ENCODE measurements at places on chromosomes 12 and 14.
A peak's percentile ranks its signal among the peaks of the same experiment; 100 is the strongest.

DNA sequence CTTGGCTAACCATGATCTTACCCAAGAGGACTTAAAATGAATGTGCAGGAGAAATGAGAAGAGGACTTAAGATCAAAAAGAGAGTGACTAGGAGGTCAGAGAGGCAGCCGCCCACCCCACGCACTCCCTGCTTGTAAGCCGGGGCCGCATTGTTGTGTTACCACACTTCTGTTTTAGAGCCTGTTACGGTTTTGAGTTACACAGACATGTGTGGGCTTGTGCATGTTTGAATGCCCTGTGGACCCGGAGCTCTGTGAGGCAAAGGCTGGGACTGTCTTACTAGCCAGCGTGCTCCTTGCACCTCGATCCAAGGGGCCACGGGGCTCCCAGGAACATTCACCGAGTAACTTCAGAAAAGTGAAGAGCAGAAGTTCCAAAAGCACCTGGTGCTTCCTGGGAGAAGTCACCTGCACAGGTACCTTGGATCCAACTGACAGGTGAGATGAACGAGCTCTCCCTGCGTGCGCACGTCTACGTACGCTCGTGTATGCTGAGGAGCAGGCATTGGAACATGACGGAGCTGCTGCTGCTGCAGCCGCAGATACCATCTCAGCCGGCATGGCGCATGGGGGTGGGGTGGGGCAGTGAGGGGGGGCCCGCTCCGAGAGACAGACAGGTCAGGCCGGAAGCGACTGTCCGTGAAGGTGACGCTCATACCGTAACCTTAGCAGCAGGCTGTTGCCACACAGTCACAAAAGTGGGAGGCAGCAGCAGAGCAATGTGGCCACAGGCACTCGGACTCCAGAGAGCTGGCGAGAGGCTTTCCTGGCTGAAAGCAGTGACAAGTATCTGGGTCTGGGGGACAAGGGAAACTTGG, 23.7 kb downstream of the SFSWAP start:
- no peak for DNase-seq

GRCh38 chr12:21644516-21644915, 13.1 kb downstream of the LDHB start:
- DNase-seq = no peak

GRCh38 chr12:65125975-65126374, 4.9 kb upstream of the WIF1 start:
- no peak for DNase-seq

DNA sequence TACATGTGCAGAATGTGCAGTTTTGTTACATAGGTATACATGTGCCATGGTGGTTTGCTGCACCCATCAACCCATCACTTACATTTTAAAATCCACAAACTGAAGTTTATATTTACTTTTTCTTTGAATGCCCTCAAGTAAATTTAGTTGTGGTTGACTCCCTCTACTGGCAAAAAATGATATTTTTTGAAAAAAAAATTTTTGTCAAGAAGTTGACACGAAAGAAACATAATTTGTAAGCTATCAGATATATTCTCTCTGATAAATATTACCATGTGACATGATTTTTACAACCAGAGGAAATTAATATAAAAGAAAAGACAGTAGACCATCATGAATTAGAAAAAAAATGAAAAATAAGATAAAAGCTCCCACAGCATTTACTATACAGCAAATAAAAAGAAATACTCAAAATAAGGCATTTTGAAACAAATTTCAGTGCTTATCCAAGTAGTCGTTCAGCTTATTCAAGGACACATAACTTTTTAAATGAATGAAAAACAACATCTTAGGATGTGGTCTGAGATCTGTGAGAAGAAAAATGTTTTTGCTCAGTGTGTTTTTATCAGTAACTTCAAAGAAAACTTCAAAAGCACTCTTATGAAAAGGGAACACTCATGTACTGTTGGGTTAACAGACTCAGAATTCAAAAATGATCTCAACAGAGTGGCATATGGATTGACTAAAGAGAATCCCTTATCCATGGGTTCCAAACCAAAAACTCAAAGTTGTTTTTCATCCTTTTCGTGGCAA, 30.0 kb upstream of the GRIP1 start:
- peak; percentile 46 for DNase-seq

DNA sequence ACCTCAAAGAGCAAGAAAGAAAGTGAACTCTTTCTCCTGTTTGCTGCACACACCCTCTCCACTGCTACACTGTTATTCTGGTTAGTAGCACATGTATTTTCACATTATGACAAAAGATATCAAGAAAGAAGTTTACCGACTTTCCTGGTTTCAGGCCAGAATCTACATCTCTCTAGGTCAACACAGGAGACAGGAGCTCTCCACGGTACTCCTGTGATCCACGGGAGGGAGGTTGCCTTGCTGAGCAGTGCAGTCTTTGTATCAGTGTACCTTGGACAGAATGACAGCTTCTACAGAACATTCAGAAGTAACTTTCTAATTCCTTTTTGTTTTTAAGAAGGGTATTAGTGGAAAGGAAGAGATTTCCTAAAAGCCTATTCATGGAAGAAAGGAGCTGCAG, 805.6 kb downstream of the NRXN3 start:
- no peak for DNase-seq

- DNase-seq = no peak
Measured at GRCh38 chr14:81535396-81536164, 1.9 kb upstream of the SEL1L start.

GRCh38 chr14:97655169-97655948, 858.2 kb downstream of the VRK1 start:
- DNase-seq = no peak

DNA sequence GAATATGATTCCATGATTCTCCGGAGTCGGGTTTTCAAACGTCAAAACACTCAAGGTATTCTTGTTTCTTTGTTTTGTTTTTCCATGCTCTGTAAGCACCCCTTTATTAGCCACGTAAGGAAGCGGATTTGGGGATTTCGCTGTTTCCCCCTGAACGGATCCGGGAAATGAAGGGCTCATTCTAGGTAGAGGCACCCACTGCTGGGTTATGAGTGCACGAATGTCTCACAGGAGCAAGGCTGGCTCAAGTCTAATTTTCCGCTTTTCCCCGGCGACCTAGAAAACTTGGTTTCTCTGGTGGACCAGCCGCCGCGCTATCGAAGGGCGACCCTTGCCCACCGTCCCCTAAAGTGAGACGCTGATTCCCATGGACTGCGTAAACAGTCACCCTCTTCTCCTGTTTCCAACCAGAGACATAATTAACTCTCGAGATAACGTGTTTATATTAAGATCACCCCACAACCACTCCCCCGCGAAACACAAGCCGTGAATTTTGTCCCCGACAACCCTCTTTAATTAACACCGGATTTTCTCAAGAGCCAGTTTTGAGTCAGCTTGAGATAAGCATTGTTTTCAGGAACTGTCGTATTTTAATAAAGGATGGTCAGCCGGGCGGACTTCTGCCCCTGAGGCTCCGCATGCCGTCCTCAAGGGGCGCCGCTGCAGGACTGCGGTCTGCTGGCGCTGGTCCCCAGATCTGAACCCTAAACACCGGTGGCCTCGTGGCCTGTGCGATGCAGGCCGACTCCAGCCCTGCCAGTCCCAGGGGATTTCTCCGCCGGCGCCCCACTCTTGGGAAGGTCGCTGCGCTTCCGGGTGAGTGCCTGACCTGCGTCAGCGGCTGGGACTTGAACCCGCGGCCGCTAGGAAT, 515 bp upstream of the ABCC9 start:
- peak; percentile 4 for DNase-seq

DNA sequence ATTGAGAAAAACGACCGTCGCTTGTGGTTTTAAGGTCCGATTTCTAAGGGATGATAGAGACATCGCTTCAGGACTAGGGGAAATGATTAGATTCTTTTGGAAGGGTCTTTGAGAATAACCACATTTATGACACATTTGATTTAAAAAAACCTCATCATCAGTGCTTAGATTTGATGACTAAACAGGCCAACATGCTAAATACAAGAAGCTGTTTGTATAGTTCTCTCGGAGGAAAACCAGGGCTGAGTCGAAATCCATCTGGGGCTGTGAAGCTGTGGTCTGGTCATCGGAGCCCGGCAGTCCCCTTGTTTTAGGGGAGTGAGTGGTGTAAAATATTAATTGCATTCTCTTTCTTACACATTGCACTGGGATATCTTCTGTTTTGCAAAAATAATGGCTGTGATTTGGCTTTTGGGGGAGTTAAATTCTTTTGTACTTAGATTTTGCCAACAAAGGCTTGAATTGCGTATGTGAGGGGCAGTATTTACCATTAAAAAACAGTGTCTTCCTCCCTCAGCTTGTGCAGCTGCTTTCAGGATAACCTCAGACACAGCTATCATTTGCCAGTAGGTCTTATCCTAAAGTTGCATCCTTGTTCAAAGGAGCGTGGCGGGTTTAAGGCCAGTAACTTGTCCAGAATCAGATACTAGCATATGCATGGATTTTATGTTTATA, 550 bp downstream of the GNG2 start:
- no peak for DNase-seq

- DNase-seq = peak; percentile 64
Measured at GRCh38 chr14:62179367-62180018, 417.3 kb downstream of the SNAPC1 start.

GRCh38 chr14:69101331-69101826, 51.5 kb downstream of the DCAF5 start:
- peak; percentile 9 for DNase-seq

DNA sequence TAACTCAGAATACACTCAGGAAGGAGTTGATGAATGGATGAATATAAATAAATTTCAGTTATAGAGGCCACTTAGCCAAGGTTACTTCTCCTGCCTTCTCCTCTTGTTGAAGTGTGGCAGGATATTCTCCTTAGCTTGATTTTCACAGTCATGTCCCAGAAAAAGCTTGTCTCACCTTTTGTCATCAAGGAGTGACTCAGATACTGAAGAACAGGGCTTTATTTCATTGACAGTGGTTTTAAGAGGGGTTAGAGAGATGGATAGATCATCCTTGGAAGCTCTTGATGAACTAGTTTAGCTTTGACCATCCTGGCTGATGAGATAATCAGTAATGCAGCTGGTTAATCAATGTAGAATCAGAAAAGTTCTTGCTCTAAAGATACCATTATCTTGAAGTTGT, 35.0 kb upstream of the CFAP54 start:
- no peak for DNase-seq

GRCh38 chr12:332581-333205, 56.4 kb downstream of the KDM5A start:
- DNase-seq = no peak

DNA sequence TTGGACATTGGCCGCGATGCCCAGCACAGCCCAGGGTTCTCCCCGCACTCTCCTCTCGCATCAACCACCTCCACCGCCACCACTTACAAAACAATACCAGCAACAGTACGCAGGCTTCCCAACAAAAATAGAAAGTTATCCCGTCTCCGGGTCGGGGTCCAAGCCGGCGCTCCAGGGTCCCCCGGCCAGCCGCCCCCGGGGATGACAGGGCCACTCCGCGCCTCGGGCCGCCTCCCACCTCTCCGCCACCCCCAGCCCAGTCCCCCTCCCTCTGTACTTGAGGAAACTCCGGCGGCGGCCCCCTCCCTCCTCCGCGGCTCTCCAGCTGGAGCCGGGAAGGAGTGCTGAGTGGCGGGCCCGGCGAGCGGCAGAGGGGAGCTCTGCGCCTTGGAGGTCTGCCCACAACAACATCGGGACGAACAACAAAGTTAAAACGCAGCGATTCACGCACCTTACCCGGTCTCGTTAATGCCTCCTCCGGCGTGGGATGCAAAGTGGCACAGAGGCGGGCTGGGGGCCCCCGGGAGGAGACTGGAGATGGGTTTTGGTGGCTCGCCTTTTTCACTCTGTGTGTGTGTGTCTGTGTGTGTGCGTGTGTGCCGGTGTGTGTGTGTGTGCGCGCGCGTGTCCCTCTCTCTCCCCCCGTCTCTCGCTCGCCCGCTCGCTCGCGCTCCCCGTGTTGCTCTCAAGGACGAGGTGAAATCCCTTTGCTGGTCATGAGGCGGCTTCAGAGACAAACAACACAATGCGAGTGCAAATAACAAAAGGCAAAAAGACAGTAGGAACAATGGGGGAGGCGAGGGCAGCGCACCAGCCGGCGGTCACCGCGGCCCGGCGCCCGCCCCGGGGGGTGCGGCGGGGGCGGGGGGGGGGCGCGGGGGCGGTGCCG, 386.8 kb downstream of the BCAT1 start:
- peak; percentile 58 for DNase-seq

DNA sequence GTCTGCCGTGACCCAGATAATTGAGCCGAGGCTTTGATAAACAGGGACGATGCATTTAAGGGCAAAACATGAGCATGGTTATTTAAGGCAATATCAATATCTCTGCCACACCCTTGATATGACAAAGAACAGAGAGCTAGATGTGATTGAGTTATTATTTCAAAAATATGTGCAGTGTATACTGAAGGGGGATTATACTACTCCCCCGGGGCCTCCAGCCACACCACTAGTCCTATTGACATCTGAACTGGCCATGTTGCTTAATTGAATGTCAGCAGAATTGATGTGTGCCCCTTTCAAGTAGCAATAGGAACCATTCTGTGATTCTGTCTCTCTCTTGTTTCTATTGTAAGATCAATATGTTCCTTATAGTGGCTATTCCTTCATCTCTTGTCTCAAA, 794.8 kb upstream of the SEL1L start:
- no peak for DNase-seq

- DNase-seq = no peak
Measured at GRCh38 chr12:101078536-101079285, 131.3 kb downstream of the SLC5A8 start.

GRCh38 chr12:51863933-51864832, 15.7 kb upstream of the FIGNL2 start:
- DNase-seq = peak; percentile 72

GRCh38 chr14:55127460-55127951, 1.5 kb upstream of the LGALS3 start:
- no peak for DNase-seq

DNA sequence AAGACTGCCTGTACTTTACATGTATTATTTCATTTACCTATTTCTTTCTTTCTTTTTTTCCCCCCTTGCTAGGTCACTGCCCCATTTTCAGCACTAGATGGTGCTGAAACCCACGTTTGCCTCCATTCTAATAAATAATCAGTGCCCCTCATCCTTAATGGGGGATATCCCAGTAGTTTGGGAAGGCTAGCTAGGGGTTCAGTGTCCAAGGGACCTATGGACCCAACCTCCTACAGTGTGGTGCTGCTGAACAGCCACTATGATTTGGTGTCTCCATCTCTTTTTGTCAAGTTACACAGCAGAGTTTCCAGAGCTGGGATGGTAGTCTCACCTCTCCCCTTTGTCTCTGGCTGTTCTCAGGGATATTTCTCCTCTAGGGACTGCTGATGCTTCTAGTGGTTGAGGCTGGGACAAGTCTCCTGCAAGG, 6.5 kb upstream of the HCFC2 start:
- DNase-seq = no peak

- no peak for DNase-seq
Measured at GRCh38 chr14:61893371-61893940, 131.2 kb downstream of the SNAPC1 start.

- no peak for DNase-seq
Measured at GRCh38 chr12:126761420-126761819, 1505.5 kb upstream of the TMEM132C start.

- DNase-seq = no peak
Measured at GRCh38 chr12:47785036-47785886, 12.2 kb downstream of the SLC48A1 start.

GRCh38 chr12:124939421-124940142, 25.1 kb upstream of the UBC start:
- peak; percentile 95 for DNase-seq
